Fibroblast of lung (primary cell): ENCODE measurements at places on chromosomes 2 and 18.

- DNase-seq = peak; percentile 33
Observed at GRCh38 chr18:46321955-46322354, 217.8 kb downstream of the HAUS1 start.

- no peak for DNase-seq
Observed at GRCh38 chr2:217932803-217933616, 69.8 kb downstream of the TNS1 start.

DNA sequence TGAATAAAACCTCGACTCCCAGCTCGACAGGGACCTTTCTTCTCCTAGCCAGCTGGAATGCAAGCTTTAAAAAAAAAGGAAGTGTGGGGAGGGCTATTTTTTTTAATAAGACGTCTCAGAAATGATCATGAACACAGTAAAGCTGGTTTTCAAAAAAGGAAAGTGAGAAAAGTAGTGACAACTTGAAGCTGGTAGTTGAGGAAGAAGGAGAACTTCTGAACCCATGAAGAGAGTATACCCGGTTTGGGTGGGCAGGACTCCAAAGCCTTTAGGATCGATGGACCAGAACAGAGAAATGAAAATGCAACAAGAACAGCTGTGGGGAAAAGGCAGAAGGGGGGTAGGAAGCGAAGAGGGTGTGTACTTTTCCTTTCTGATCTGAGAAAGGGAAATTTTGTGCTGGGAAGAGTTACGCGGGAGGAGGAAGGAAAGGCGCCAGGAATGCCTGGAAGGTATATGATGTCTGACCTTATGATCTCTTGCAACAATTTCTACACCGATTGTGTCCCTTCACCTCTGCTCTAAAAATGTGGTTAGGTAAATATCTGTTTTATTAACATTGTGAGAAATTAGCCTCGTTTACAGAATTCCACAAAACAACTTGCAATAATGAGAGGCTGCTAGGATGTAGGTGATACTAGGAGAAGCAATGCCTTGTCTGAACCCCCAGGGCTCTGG is 22.6 kb upstream of the CYP1B1 start:
- no peak for DNase-seq

DNA sequence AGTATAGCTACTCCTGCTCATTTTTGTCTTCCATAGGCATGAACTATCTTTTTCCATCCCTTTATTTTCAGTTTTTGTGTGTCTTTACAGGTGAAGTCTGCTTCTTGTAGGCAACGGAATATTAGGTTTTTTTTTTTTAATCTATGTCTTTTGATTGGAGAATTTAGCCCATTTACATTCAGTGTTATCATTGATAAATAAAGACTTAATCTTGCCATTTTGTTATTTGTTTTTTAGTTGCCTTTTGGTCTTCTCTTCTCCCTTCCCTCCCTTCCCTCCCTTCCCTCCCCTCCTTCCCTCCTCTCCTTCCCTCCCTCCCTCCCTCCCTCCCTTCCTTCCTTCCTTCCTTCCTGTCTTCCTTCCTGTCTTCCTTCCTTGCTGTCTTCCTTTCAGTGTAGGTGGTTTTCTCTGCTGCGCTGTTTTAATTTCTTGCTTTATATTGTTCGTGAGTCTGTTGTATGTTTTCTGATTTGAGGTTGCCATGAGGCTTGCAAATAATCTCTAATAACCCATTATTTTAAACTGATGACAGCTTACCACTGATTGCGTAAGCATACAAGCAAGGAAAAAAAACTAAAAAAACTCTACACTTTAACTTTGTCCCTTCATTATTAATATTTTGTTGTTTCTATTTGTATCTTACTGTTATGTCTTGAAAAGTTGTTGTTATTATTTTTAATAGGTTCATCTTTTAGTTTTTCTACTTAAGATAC is 353.8 kb downstream of the PARD3B start:
- DNase-seq = peak; percentile 11

- DNase-seq = peak; percentile 52
Observed at GRCh38 chr2:157261199-157261782, 3.8 kb downstream of the GALNT5 start.

DNA sequence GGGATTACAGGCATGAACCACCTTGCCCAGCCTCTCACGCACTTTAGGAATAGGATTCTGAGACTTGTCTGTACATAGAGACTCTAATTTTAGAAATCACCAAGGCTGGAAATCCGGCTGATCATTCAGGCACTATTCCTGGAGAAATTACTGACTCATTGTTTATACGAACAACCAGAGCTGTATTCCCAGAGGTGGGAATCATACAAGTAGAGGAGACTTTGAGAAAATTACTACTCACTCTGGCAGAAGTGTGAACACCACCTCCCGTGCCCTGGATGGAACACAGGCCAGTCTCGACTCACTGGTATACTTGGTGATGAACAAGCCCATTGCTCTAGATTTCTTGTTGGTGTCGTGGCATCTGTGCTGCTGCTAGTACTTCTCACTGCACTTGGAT is 5.8 kb upstream of the ADNP2 start:
- DNase-seq = peak; percentile 34

- no peak for DNase-seq
Observed at GRCh38 chr2:83615511-83615910, 843.6 kb downstream of the SUCLG1 start.

DNA sequence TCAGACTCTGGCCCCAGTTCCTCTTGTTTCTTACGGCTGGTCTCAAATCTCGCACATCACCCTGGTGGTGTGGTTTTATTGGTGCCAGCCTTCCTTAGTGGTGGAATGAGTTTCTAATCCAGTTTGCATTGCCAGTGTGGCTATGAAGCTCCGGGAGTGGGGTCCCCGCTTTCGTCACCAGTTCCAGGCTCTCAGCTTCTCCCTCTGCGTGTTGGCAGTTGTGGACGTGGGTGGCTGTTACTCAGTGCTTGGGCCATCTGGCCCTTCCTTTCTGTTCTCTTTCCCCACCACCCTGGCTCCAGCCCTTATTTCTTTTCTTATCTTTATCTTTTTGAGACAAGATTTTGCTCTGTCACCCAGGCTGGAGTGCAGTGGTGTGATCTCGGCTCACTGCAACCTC is 30.1 kb downstream of the EFR3B start:
- no peak for DNase-seq

DNA sequence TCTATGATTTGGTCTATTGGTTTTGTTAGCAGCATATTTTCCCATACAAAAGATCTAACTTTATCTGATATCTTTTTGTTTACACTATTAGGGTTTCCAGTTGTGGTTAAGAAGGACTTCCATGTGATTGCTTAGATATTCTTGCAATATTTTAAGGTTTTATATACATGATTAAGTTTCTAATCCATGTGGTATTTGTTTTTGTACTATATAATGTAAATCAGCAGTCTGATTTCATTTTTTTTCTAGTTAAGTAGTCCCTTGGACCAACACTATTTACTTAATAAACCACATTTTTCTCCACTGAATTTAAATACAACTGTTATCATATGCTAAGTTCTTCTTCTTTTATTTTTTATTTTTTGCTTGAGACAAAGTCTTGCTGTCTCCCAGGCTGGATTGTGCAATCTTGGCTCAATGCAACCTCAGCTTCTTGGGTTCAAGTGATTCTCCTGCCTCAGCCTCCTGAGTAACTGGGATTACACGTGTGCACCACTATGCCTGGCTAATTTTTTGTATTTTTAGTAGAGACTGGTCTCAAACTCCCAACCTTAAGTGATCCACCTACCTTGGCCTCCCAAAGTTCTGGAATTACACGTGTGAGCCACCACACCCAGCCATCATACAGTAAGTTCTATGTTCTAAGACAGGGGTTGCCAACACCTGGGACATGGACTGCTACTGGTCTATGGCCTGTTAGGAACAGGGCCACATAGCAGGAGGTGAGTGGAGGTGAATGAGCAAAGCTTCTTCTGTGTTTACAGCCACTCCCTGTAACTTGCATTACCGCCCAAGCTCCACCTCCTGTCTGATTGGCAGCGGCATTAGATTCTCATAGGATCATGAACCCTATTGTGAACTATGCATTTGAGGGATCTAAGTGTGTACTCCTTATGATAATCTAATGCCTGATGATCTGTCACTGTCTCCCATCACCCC is 58.5 kb upstream of the RAB27B start:
- DNase-seq = peak; percentile 71

- peak; percentile 43 for DNase-seq
Observed at GRCh38 chr2:209936106-209936666, 66.3 kb upstream of the RPE start.

DNA sequence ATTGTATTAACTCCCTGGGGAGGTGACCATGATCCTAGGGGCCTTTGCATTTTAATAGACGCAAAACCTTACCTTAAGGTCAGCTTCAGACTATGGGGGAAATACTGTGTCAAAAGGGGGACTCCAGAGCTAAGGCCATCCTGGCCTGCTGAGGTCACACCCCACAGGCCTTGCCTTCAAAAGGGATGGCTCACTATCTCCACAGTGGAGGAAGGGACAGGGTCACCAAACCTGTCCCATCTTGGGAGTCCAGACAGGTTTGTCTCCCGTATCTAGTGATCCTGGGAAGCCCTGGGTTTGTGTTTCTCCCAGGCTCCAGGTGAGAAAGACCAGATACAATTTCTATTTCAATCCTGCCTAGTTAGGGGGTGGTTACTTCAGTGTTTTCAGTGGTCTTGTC is 24.9 kb downstream of the CAPN14 start:
- DNase-seq = no peak

DNA sequence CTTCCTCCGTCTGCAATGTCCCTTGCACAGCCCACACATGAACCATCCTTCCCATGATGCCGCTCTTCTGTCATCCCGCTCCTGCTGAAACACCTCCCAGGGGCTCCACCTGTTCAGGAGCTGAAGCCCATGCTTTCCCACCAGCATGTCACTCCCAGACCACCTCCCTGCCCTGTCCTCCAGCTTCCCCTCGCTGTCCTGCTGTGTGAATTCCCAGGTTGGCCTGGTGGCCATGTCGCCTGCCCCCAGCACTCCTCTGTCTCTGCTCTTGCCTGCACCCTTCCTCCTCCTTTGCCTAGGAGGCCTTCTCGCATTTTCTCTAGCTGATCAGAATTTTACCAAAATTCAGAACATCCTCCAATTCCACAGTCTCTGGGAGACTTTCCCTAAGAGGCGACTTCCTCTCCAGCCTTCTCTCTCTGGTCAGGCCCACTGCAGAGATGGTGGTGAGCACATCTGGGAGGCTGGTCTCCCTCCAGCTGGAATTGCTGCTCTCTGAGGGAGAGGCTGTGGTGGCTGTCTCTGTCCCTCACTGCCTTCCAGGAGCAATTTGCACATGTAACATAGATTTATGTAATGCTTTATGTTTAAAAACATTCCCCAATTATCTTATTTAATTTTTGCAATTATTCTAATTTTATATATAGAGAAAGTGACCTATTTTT is 8.9 kb upstream of the IL1RL2 start:
- no peak for DNase-seq

DNA sequence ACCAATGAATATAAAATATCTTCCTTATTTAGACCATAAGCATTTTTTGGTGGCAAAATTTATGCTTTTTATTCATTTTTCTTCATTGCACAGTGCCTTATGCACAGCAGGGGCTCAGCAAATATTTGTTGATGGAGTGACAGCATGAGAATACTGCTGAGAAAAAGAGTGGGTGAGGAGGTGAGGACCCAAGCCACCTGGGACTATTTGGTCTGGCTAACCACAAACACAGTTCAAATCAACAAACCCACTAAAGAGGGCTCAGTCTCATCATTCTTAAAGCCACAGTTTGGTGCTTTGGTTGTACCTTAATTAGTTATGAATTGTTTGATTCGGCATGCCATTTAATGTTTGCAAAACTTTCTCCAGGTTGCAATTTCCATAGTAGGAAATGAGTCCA is 183.5 kb upstream of the ZNF521 start:
- DNase-seq = no peak

DNA sequence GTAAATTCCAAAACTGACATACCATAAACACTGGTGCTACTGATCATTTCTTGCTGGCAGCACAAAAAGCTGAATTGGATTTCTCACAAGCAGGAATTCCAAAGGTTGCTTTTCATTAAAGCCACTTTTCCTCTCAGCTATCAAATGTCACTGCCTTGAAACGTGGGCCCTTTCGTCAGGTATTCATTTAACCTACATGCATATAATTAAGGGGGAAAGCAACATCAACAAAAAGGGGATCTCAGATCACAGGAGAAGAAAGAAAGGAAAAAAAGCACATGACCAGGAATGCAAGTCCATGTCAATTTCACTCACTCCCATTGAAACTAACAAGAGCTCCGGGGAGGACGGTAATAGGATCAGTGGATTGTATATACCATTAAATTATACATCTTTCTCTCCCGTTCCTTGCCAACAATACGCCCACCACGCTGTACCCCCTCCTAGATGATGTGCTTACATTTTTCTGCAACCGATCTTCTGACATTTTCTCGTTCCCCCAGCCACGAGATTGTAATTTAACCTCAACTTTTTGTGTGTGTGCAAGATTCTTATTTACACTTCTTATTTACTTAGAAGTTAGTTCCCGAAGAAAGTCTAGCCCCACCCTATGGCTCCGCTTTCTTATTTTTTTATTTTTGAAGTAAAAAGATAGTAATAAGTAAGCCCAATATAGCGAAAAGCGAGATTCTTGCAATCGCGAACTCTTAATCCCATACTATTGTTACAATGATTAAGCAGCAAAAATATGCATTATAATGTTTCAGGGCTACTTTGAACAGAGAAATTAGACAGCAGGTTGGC is 725 bp downstream of the FIGN start:
- DNase-seq = peak; percentile 41

DNA sequence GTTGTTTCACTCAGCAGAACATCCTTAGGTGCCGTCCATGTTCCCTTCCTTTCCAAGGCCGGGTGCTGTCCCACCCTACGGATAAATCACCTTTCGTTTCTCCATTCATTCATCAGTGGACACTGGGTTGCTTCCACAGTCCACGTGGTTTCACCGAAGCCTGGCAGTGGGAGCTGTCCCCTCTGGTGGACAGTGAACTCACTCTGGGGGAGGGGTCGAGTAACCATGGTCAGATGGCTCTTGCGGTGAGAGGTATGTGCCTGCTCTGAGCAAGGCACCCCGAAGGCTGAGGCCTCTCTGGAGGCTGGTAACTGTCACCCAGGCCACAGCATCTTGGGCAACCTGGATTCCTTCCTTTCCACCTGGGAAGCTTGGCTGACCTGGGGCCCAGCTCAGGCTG is 61.5 kb upstream of the TWIST2 start:
- no peak for DNase-seq

DNA sequence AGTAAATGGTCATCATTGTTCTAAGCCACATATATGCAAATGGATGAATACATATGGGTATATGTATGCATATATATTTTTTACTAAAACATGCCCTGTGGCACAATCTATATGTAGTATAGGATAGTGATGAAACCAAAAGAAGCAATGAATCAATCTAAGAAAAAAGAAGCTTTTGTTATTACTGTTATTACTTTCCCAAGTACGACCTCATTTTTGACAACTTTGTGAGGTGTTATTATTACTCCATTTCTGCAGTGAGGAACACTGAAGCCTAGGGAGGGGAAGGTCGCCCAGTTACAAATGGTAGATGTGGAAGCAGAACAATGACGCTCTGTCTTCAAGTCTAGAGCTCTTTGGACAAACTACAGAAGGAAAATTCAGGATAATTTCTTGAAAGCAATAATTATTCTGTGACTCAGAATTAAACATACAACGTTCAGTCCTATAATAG is 38.3 kb downstream of the STAT4 start:
- DNase-seq = no peak
